Adrenal gland (tissue), 19 donors: ENCODE measurements at places on chromosomes 5 and 9. TPM values are rescaled to one million over a fixed set of nuclear protein-coding genes. Genes with fewer than 3 reads are reported as not detected.

The PCDHB2 gene
- total RNA-seq = 2.1 TPM

DNA sequence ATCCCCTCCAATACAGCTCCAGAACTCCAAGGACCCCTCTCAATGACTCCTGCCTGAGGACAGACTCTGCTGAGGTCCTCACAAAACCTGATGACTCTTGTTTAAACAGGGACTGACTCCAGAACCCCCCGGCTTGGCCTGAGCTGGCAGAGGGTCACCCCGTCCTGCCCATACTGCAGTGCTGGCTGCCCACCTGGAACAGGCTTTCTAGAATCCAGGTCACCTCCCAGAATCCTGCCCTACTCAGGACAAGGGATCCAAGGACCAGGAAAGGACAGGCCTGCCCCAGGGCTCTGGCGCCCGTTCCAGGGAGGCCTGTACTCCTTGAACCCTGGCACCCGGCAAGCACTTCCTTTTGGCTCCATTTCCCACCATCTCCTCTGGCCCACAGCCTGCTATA lies 22.2 kb downstream of the RALGDS start:
- no peaks in the 10 kb centered on the region for H3K36me3 ChIP-seq
- no peak for DNase-seq
- no peak overlapping the region for H3K27ac ChIP-seq
- no peak overlapping the region for H3K4me3 ChIP-seq

DNA sequence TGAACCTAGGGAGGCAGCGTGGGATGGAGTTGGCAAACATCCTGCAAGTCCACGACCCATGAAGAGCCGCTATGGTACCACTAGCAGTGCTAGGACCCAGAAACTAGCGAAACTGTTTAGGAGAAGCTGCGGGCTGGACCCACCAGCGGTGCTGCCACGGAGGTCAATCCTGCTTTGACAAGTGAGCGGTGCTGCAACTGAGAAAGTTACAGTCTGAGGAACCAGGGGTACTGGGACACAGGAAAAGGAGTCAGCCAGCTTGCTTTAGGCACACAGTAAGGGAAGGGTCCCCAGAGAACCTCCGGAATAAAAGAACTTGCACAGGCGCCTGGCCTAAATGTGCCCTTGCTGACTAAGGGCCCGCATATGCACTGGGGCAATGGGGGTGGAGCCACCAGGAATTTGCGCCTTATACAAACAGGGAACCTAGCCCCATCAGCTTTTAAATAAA lies 23.6 kb upstream of the ANXA2R start:
- H3K4me1 ChIP-seq = peaks cover 13% of the 10 kb centered on the region
- H3K27me3 ChIP-seq = no peaks in the 10 kb centered on the region
- no peak for DNase-seq
- H3K36me3 ChIP-seq = no peaks in the 10 kb centered on the region
- no peak overlapping the region for H3K4me3 ChIP-seq

GRCh38 chr9:79988126-79988525 lies 416.4 kb downstream of the TLE4 start:
- H3K27ac ChIP-seq = no peak overlapping the region
- no peak for DNase-seq
- no peak overlapping the region for H3K4me3 ChIP-seq
- no peaks in the 10 kb centered on the region for H3K36me3 ChIP-seq
- no peaks in the 10 kb centered on the region for H3K4me1 ChIP-seq

GRCh38 chr5:60519372-60519771 lies 180.6 kb downstream of the DEPDC1B start:
- no peaks in the 10 kb centered on the region for H3K4me1 ChIP-seq
- DNase-seq = no peak
- no peak overlapping the region for H3K27ac ChIP-seq
- no peaks in the 10 kb centered on the region for H3K27me3 ChIP-seq

- DNase-seq = no peak
- H3K36me3 ChIP-seq = no peaks in the 10 kb centered on the region
- H3K27ac ChIP-seq = no peak overlapping the region
Measured at GRCh38 chr5:174083056-174083827, 37.7 kb downstream of the NSG2 start.
